ENCODE measurements at places on chromosomes 4 and X.

DNA sequence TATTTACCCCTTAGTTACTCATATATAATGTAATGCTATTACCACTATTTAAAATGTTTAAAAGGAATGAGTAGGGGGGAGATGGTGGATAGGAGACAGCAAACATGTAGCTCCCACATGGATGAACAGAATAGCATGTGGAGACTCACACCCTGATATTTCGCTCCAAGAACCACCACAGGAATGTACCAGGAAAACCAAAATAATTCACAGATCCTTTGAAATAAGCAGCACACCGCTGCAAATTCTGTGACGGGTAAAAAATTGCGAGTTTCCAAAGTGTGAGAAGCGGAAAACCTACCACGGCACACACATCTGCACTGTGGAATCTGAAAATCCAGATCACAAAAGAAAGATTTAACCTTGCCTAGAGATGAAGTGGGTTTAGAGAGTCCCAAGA is 428.2 kb downstream of the TLL1 start:
- DNase-seq: no peak

DNA sequence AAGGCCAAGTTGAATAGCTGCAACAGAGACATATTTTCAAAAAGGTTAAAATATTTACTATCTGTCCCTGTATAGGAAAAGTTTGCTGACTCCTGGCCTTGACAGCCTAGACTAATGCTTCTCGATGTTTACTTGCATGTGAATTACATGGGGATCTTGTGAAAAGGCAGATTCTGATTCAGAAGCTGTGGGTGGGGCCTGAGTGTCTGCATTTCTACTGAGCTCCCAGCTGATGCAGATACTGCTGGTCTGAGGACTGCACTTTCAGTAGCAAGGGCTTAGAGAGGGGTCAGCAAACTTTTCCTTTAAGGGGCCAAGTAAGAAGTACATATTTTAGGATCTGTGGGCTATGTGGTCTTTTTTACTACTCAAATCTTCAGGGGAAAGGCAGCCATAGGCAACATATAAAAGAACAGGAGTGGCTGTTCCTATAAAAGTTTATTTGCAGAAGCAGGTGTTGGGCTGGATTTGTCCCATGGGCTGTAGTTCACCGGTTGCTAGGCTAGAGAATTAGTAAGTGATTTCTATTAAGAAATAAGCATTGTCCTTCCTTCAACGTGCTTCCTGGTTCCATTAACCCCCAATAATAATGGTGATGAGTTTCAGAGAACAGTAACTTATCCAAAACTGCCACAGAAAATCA is 97.2 kb upstream of the PDE5A start:
- no peak for DNase-seq

- DNase-seq: no peak
Measured at GRCh38 chr4:38242822-38243387, 282.7 kb downstream of the PTTG2 start.

- DNase-seq: no peak
Measured at GRCh38 chr4:54082168-54082567, 17.8 kb upstream of the CHIC2 start.

DNA sequence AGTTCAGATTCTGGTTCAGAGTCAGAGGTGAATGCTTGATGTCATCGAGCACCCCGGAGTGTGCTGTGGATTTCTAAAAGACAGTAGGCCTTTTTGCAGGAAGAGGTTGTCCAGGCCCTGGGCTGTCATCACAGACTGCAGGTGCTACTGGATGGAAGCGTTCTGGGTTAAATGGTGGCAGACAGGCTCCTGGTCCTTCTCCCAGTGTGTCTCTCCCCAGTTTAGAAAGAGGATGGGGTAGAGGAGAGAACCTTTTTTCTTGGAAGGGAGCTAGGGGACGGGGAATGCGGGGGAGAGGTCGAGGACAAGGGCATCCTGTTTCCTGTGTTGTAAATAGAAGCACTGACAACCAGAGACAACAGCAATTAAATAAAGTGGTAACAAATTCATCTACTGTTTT is 102.3 kb upstream of the NUDT6 start:
- no peak for DNase-seq

DNA sequence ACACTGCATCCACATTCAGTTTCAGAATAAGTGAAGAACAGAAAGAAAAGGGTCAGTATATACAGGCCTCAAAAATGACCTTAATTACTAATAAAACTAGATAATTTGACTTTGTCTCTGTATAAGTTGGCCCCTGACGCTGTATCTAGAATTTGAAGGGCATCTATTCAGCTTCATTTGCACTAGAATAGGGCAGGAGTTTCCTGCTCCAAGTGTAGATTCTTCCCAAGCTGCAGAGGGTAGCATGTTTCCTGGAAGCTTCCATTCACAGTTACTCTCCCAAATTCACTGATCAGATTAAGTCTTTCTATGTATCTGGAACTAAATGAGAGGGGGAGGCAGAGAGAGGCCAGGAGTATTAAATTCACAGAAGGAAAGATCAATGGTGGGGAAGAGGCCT is 90.9 kb downstream of the GC start:
- DNase-seq: no peak

GRCh38 chr4:89109841-89110540 is 1.3 kb upstream of the TIGD2 start:
- no peak for DNase-seq

DNA sequence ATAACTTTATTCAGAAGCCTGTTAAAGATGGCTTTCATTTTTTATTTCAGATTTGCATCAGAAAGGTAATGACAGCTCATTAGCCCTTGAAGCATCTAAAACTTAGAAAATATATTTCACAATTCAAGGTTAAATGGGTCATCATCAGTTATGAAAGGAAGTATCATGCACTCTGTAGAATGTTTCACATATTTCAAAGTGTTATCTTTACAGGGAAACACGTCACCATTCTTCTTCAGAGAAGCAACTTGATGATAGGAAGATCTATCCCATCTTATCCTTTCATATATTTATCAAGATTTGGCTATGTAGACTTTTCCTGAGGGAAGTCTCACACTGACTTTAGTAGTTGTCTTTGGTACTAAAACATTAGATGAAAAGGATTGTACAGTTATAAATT is 277.8 kb downstream of the TENM3 start:
- no peak for DNase-seq

DNA sequence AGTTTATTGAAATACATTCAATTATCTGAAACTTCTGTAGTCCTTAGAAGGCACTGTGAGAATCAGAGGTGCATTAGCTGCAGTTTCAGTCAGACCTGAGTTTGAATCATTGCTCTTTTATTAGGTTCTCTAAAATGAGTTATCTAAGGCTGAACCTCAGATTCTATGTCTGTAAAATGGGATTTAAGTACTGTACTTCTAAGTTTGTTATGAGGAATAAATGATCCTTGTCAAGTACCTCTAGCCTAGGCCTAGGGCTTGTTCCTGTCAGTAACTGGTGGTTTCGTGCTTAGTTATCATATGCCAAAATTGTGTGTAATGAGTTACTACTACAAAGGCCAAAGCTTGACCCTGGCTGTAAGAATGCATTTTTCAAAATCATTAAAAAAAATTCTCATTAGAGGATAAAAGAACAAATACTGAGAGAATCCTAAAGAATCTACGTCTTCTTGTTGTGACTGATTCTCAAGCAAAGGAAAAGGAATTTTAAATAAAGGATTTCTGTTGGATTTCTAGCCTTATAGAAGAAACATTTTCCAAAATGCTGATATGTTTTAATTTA is 65.8 kb downstream of the SLIT2 start:
- DNase-seq: no peak

DNA sequence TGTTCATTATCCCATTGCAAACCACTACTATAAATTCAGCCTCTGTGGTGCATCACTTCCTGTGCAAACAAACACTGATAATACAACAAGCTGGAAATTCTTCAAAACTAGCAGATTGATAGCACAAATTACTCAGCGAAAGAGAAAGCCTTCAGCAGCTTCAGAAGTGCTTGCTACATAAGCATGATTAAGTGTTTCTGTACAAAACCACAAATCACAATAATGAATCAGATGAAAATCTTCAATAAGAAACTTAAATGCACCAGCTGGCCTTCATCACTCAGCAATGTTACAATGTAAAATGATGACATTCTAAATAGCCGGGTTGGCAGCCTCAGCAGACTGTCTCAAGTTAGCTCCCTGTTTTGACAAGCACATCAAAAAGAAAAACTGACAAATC is 262.2 kb downstream of the SPOCK3 start:
- DNase-seq: no peak

GRCh38 chr4:171221181-171221580 is 592.0 kb upstream of the GALNTL6 start:
- DNase-seq: no peak

DNA sequence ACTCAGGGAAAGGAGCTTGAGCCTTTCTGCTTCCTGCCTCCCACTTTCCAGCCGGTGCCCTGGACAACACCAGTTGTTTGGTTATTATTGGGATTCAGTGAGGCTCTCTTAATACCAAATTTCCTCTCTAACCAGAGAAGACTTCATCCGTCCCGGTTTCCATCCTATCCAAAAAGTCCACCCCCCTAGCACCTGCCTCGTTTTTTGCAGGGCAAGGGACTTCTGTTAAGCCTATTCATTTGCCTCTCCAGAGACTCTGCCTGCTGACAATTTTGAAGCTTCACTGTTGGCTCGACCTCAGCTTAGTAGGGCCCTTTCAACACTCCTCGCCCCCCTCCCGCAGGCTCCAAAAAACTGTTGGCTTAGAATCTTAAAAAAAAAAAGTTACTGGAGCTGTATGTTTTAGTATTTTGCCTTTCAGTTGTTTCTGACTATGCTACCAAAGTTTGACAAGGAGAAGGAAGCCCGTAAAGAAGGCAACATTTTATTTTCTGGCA is 779 bp upstream of the PRSS12 start:
- DNase-seq: no peak

DNA sequence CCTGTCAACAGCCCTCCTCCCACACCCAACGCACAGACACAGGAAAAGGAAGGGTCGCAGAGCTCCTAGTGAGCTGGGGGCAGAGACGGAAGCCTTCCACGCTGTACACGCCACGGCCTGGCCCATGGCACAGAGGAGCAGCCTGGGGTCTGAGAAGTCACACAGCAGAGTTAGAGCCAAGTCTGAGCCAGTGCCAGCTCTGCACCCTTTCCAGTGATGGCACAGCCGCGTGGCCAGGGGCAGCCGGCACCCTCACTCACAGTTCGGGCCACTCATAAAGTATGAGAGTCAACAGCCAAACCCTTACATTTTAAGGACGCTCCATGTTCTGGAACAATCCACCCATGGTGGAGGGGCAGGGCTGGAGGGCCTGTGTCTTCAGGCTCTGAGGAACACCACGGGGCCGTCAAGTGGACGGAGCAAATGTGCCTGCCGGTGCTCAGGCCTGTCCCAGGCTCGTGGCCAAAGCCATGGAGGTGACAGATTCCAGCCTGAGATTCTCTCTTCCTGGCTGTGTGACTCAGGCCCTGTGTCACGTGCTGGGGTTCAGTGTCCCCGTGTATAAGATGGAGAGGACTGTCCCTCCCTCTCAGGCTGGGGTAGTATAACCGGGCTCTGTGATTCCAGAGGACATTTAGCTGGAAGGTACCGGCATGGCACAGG is 91.2 kb downstream of the ABLIM2 start:
- DNase-seq: no peak

DNA sequence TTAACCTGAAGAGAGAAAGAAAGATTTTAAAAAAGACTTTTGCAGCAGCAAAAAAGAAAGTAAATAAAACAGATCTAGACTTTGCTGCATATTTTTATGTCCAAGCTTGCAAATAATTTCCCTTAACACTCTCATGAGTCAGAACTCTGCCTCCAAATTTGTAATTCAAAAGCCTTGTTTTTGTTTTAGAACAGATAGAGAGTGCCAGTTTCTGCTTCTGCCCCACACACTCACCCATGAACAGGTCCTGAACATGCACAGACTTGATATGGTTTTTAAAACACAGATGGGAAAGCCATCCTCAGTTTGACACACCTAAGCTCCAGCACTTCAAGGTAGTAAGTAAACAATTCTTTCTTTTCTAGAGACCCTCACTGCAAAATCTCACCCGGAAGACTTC is 39.7 kb upstream of the VCX3B start:
- no peak for DNase-seq

- no peak for DNase-seq
Measured at GRCh38 chr4:137668885-137669545, 136.7 kb upstream of the PCDH18 start.

DNA sequence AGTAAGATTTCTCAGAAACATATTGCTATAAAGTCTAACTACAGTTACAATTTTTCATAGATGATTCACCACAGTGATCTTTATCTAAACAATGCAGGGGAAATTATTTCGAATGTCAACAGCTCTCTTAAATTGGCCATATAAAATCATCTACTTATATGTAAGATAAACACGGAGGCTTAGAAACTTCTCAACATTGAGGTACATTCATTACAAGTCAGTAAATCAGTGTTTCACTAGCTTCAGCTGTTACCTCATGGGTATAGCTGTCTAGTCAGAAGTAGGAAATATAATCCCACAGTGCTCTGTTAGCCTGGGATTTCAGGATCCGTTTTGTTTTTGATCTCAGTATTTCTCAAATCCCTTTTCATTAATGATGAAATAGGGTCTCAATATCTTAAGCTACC is 43.2 kb downstream of the PCDH7 start:
- DNase-seq: no peak

GRCh38 chr4:113469926-113470325 is 291.6 kb downstream of the CAMK2D start:
- DNase-seq: no peak

- no peak for DNase-seq
Measured at GRCh38 chr4:156294577-156294976, 340.9 kb upstream of the CTSO start.

GRCh38 chr4:153852501-153852900 is 63.6 kb upstream of the SFRP2 start:
- no peak for DNase-seq

- no peak for DNase-seq
Measured at GRCh38 chrX:129139837-129140598, 383.3 kb downstream of the SMARCA1 start.

GRCh38 chr4:168886351-168886750 is 123.7 kb downstream of the CBR4 start:
- DNase-seq: no peak

DNA sequence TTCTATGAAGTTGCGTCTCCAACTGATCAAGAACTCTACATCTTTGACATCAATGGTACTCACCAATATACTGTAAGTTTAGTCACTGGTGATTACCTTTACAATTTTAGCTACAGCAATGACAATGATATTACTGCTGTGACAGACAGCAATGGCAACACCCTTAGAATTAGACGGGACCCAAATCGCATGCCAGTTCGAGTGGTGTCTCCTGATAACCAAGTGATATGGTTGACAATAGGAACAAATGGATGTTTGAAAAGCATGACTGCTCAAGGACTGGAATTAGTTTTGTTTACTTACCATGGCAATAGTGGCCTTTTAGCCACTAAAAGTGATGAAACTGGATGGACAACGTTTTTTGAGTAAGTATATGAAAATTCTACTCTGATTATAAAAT is 162.3 kb downstream of the DCTD start:
- no peak for DNase-seq

DNA sequence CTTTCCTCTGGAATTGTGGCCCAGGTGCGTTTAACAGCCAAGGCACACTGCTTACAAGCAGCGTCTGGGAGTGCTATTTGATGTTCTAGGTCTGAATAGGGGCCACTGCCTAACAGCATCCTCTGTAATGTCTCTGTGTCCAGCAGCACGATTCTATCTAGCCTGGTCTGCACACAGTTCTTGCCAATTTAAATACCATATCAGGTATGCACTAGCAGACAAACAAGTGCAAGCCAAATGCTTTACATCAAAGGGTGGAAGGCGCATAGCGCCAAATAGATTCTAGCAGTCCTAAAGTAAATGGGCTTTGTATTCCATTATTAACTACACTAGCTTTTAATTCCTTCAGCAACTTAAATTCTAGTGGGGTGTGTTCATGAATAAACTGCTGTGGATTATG is 15.8 kb upstream of the UGDH start:
- no peak for DNase-seq
